ENCODE measurements at places on chromosomes 1 and 21.

DNA sequence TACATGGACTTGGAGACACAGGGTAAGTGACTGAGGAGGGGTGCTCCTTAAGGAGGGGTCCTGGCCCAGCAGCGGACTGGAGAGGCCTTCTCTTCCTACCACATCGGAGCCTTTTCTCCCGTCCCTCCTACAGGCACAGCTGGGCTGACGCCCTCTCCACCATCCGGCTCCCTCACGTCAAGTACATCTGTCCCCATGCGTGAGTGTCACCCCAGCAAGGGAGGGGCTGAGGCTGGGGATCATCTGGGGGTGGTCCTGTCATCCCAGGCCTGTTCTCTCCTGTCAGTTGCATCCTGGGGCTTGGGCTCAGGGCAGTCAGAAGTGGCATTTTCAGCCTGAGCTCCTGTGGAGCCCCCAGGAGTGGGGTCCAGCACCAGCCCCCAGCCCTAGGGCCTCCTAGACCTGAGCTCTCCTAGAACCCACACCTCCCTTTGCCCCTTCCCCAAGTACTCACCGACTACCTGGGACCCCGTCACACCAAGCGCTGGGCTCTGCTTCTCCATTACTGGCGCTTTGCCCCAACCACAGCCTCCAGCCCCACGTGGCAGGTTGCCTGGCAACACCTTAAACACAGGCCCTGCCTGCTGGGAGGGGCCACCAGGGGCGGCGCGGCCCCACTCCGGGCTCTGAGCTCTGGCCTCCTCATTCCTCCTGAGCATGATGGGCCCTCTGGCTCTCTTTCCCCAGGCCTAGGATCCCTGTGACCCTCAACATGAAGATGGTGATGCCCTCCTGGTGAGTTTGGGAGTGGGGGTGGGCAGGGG, 2.3 kb downstream of the LYPLA2 start:
- no peak for DNase-seq

GRCh38 chr1:182794676-182795201, 5.2 kb downstream of the NPL start:
- no peak for DNase-seq

DNA sequence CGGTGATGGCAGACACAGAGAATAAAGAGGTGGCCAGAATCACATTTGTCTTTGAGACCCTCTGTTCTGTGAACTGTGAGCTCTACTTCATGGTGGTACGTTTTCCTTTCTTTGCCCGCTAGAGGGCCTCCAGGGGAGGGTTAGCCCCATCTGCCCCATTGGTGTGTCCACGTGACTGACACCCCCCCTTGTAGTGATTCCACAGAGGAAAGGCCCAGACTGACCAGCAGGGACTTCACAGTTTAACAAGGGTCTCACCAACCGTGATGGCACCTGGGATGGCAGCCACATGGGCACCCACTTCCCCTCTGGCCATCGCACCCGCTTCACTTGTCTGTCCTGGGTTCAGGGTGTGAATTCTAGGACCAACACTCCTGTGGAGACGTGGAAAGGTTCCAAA, 22.3 kb upstream of the SARS1 start:
- no peak for DNase-seq

DNA sequence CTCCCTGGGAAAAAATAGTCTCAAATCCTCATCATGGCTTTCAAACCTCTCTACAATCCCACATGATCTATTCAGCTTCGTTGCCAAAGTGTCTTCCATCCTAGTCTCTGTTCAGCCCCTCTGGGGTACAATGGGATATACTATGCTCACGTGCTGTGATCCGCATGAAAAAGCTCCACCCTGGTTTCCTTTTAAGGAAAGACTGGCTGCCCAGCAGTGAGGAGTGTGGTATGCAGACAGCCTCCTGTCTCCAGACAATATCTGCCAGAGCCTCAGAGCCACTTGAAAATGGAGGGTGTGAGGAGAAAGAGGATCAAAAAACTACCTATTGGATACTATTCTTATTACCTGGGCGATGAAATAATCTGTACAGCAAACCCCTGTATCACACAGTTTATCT, 194.5 kb downstream of the LHX8 start:
- no peak for DNase-seq

- DNase-seq: no peak
Observed at GRCh38 chr21:33070998-33071769, 1.2 kb downstream of the OLIG1 start.

- no peak for DNase-seq
Observed at GRCh38 chr1:217393896-217394295, 237.0 kb downstream of the GPATCH2 start.

DNA sequence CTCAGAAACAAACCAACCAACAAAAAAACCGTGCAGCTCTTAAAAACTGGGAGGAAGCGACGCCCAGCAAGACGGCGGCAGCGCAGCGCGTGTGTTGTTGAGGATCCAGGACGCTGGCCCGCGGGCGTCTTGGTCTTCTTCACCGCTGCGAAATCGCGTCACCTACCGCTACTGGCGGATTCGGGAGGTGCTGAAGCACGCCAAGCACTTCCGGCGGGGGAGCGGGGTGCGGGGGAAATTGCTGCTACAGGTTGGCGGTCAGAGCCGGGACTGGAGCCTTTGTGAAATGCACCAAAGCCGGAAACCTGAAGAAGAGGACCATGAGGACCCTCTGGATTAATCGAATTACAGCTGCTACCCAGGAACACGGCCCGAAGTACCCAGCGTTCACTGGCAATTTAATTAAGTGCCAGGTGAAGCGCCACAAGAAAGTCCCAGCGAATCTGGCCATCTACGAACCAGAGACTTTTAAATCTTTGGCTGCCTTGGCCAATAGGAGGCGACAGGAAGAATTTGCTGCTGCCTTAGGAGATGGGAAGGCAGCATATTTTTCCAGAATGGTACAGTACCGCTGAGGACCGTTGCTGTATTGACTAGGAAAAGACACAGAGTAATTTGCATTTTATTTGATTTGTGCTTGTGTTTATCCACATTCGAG, 11.9 kb upstream of the RIPPLY3 start:
- DNase-seq: no peak

GRCh38 chr21:38531591-38531990, 33.3 kb upstream of the ERG start:
- no peak for DNase-seq

DNA sequence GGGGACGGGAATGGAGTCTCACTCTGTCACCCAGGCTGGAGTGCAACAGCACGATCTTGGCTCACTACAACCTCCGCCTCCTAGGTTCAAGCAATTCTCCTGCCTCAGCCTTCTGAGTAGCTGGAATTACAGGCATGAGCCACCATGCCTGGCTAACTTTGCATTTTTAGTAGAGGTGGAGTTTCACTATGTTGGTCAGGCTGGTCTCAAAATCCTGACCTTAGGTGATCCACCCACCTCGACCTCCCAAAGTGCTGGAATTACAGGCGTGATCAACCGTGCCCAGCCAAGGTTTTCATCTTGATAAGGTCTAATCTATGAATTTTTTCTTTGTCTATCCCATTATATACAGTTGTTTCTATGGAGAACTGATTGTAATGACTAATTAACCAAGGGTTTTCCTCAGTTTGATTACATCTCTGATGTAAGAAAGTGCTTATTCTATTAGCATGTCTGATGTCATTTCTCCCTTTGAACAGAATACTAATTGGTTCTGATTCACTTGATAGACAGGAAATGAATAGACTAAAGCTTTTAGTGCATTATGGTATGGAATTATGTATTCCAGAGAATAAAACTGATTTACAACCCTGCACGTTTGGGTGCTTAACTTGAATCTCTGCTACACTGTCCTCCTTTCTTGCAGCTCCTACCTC, 11.9 kb downstream of the PACC1 start:
- DNase-seq: no peak

GRCh38 chr21:16402752-16403151, 673.0 kb downstream of the USP25 start:
- no peak for DNase-seq

GRCh38 chr21:44931137-44931500, 8.7 kb upstream of the SLX9 start:
- DNase-seq: no peak

DNA sequence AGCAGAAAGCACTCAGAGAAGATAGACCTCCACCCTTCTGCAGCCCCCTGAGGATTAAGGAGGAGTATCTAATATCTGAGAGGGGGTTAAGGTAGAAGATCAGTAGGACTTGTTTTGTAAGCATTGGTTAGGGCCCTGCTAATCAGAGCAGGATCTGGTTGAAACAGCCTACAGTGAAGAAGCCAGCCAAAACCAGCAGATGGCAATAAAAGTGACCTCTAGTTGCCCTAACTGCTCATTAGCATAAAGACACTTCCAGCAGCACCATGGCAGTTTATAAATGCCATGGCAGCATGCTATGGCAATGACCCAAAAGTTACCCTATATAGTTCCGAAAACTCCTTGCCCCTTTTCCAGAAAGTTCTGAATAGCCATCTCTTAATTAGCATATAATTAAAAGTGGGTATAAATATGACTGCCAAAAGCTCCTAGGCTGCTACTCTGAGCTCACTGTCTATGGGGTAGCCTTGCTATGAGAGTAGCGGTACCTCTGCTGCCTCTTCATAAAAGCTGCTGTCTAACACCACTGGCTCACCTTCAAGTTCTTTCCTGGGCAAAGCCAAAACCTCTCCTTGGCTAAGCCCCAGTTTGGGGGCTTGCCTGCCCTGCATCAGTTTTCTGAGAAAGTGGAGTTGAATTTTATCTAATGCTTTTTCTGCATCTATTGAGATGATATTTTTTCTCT, 254.2 kb downstream of the PAPPA2 start:
- DNase-seq: no peak

DNA sequence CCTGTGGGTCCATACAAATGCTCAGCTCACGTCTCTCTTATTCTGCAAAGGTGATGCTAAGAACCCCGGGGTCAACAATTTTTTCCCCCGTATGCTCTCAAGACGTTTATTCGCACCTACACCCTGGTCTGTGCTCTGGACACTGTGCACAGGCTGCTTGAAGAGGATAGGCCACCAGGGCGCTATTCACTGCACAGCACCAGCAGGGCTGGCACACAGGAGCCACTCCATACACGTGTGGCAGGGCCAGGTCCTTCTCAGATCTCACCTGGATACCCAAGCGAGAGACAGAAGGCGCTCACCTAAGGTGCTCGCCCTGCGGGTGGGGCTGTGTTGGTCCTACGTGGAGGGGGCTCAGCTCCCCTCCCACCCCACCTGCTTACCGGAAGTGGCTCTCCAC, 16.7 kb downstream of the TMEM63A start:
- DNase-seq: no peak

DNA sequence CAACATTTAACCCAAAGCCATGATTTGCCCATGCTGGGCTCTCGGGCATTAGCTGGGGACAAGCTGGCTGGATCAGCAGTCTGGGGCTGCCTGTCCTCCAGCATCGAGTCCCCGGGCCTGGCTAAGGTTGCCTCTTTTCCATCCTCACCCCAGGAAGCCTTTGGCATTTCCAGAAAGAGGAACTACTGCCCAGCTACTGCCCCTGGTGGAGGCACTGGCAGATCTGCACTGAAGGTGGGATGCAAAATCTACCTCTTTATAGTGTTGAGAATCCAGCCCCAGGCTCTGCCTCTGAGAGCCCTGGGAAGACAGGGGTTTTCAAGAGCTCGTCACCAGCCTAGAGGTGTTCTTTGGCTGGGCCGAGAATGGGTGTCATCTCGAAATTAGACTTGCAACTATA, 635.9 kb downstream of the MATN1 start:
- DNase-seq: no peak

GRCh38 chr1:117232531-117232930, 21.8 kb upstream of the VTCN1 start:
- no peak for DNase-seq

- no peak for DNase-seq
Observed at GRCh38 chr1:221858818-221859611, 117.1 kb upstream of the DUSP10 start.

DNA sequence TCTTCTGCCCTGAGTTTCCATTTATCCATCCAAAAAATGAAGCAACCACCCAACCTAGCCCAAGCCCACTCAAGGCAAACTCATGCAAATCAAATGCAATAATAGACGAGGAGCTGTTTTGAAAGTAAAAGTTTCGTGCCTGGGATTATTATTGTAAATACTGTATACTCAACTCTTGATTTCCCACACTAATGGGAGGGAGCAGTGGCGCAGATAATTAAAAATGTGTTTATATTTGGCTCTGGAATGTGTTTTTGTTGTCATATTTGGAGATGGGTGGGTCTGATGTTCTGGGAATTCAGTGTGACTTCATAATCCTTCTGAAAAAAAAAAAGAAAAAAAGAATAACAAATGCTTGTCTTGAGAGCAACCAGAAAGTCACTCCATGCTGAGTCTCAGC, 52.5 kb downstream of the KLHDC7A start:
- no peak for DNase-seq

- DNase-seq: no peak
Observed at GRCh38 chr1:31878058-31878457, 60.1 kb downstream of the PTP4A2 start.

- DNase-seq: no peak
Observed at GRCh38 chr1:6218375-6219164, 12.7 kb downstream of the RNF207 start.

DNA sequence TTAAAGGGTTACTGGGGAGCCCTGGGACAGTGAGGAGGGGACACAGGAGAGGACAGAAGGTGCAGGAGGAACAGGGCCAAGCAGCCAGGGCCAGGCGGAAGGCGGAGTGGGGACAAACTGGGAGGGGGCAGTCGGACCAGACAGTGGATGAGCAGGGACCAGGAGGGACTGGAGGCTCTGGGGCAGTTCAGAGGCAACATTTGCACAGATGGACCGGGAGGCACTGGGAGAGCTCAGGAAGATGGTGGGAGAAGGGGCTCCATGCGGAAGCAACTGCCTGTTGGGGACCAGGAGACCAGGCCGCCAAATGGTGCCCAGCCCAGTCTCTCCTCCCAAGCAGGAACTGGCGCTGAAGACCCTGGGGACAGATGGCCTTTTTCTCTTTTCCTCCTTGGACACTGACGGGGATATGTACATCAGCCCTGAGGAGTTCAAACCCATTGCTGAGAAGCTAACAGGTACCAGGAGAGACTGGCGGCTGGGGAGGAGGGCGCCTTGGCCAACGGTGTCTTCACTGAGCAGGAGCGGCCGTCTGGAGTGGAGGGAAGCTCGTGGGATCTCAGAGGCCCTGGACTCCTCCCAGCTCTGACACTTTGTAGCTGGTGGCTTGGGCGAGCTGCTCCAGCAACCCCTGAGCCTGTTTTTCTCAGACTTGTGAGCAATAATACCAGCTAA, 847 bp downstream of the SELENON start:
- no peak for DNase-seq

GRCh38 chr1:206100226-206100815, 16.9 kb downstream of the AVPR1B start:
- no peak for DNase-seq

GRCh38 chr1:59194621-59195020, 102.3 kb upstream of the FGGY start:
- no peak for DNase-seq

GRCh38 chr21:33388188-33388587, 15.0 kb upstream of the IFNGR2 start:
- DNase-seq: no peak

DNA sequence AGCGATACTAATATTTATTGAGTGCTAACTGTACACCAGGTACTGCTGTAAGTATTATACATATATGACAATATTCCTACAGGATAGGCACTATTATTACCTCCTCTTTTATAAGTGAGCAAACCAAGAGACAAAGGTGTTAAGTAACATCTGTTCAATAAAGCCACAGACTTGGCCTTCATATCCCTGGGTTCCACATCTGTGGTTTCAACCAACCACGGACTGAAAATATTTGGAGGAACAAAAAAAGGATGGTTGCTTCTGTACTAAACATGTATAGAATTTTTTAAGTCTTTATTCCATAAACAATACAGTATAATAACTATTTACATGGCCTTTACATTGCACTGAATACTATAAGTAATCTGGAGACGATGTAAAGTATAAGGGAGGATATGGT, 95.1 kb downstream of the RERE start:
- no peak for DNase-seq
